ENCODE measurements at places on chromosomes 13 and 19. TPM values are rescaled to one million over a fixed set of nuclear protein-coding genes. Genes with fewer than 3 reads are reported as not detected.

DNA sequence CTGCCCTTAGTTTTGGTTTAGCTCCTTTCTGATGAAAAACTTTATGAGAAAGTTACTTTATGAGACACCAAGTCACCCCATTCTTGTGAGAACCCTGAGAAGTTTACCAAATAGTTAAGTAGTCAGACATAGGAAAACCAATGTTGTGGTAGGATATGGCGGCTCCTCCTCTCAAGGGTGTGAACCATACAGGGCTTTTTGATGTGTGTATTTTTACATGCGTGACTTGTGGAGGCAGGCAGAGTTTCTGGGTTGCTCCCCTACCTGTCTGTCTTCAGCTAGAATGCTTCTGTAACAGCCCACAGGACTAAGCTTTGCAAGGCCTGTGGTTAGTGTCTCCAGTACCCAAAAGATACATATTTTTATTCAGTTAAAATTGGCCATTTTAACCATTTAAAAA lies 18.3 kb downstream of the UBAC2 start:
- DNase-seq: no peak

GRCh38 chr13:34913040-34913439 lies 29.0 kb upstream of the NBEA start:
- DNase-seq: no peak

DNA sequence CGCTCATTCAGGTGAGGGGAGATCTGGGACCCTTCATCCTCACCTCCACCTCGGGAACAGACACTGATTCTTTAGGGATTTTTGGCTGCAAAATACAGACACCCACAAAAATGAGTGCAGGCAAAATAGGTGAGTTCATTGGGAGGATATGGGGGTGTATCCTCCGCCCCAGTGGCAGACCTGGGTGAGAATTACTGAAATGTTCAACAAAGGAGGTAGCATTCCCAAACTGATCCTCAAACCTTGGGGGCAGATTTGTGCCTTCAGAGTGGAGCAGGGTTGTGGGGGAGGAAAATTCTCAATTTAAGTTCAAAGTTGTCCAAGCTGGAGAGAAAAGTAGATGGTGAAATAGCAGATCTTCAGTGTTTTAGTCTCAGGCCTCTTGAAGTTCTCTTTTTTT lies 31.3 kb upstream of the SIN3B start:
- DNase-seq: no peak

- no peak for DNase-seq
These were observed 498.7 kb downstream of the MYO16 start for GRCh38 chr13:109128121-109128520.

DNA sequence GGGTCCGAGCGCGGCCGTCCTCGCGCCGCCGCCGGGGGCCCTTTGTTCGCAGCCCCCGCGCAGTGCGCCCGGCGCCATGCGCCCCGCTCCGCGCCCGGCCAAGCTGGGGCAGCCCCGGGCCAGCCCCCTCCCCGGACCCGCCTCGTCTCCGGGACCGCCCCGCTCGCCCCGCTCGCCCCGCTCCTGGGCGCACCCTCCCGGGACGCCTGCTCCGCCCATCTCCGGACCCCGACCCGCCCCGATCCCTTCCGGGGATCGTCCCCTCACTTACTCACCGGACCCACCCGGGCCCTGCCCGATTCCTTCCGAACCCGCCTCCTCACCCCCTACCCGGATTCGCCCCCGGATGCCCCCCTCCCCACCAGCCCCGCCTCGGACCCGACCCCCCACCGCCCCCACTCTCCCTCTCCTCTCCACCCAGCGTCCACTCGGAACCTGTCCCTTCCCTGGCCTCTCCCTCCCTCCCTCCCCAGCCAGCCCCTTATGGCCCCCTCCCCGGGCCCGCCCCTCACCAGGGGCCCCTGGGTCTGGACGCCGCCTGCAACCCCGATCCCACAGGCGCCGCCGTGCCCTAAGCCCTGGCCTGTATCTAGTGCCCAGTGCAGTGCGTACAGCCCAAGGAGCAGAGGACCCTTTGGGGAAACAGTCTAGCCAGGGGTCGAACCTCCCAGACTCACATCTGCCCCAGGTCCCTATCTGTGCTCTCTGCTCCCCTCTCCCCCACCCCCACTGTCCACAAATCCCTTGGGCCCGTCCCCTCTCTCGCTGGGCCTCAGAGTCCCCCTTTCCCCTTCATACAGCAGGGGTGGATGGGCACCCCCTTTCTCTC lies at the start of gene CPAMD8:
TSS of gene CPAMD8 (minus strand) at position 105 of the 829 bp plus-strand sequence. CDS start 168 bp downstream, outside the sequence.
- no peak for DNase-seq

- DNase-seq: no peak
These were observed 187.7 kb downstream of the SHISA2 start for GRCh38 chr13:25864116-25864515.

GRCh38 chr19:1351381-1351851 lies 32.3 kb upstream of the NDUFS7 start:
- DNase-seq: no peak

DNA sequence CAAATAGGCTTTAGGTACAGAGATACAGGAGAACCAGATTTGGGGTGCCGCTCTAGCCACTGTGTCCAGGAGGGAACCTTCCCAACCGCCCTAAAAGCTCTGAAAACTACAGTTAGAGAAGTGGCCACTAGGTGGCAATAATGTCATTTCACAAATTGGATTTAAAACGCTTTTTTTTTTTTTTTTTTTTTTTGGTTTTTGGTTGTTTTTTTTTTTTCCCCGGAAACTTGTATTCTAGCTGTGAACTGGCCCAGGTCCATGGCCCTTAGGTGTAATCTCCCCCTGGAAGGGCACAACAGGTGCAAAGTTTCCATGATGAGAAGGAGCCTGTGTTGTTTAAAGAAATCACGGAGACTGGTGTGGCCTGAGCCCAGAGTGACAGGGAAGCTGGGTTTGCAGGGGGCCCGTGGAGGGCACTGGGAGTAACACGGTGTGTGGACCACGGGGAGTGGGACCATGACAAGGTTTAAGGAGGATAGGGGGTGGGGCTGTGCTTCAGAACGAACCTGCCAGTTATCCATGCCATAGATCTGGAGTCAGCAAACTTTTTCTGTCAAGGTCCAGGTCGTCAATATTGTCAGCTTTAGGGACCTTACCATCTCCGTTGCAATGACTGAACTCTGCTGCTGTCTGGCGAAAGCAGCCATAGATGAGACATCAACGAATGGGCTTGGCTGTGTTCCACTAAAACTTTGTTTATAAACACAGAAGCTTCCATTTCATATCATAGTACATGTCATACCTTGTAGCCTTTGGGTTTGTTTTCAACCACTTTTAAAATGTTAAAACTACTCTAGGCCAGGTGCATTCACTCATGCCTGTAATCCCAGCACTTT lies 10.1 kb downstream of the OR1I1 start:
- no peak for DNase-seq

DNA sequence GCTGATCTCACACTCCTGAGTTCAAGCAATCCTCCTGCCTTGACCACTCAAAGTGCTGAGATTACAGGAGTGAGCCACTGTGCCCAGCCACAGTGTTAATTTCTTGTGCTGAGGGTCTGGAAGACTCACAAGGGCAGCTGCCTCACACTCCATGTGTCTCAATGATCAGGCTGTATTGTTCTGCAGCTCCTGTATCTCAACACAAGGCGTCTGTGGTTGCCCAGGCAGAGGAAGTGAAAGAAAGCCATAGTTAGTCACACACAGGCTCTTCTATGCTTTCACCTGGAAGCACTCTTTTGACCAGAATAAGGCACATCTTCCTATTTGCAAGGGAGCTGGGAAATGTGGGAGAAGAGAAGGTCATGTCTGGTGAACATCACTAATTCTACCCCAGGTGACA lies 107.3 kb upstream of the ZNF507 start:
- no peak for DNase-seq

- DNase-seq: no peak
These were observed 85.7 kb downstream of the LACC1 start for GRCh38 chr13:43965459-43965845.

- DNase-seq: no peak
These were observed 199.5 kb downstream of the ATP8A2 start for GRCh38 chr13:25571237-25571636.

The IGFL3 gene
- total RNA-seq: not detected

The DENND1C gene
- 24.4 TPM for total RNA-seq

The RFPL4A gene
- total RNA-seq: not detected

The ZNF610 gene
- total RNA-seq: not detected

The PSG11 gene
- total RNA-seq: not detected

The UQCR11 gene
- 61.0 TPM for total RNA-seq

Data from ascending aorta (tissue), 2 donors.